ENCODE measurements at places on chromosomes 2 and 18. TPM values are rescaled to one million over a fixed set of nuclear protein-coding genes. Genes with fewer than 3 reads are reported as not detected.

DNA sequence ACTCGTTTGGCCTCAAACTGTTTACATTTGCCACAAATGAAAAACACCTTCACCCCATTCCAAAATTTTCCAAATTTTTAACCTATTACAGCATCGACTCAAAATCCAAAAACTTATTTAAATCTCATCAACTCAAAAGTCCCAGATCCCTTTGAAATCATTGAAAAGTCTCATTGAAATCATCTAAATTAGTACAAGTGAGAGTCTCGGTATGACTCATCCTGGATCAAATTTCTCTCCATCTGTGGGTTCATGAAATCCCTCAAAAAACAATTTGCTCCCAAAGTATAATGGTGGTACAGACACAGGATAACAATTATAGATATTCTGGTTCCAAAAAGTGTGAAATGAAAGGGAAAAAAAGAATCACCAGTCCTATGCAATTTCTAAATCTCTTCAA lies 65.1 kb downstream of the LRP1B start:
- DNase-seq, result no peak

Gene UCN
- total RNA-seq, result 3.2 TPM

GRCh38 chr18:8809514-8809913 lies 104.2 kb downstream of the MTCL1 start:
- no peak for DNase-seq

GRCh38 chr2:142714600-142714999 lies 162.9 kb upstream of the KYNU start:
- DNase-seq, result no peak

- no peak for DNase-seq
Measured at GRCh38 chr2:106876699-106877098, 9.3 kb downstream of the ST6GAL2 start.

DNA sequence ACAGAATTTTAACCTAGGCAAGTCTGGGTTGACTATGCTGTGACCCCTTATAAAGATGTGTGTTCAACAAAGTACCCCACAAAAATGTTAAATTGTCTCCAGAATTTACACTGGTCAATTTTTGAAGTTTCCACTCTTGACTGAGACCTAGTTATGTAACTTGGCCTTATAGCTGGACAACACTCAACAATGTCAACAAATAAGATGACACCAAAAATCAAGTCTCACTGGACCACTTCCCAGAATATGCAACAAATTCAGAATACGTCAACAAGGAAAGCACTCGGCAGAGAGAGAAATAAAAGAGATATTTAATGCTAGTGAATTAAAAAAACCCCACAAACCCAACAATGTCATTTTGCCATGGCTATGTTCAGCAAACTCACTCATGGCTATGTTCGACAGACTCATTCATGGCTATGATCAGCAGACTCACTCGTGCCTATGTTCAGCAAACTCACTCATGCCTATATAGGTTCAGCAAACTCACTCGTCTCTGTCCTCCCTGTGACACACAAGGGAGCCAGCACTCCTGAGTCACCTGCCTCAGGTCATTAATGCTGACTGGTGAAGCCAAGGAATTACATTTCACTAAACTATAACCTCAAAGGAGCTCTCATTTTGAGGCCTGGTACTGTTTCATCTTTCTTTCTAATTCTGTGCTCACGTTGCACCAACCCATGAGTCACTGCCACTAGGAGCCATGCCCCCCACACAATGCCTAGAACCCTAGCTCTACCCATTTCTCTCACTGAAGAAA lies 72.7 kb downstream of the PTPN2 start:
- no peak for DNase-seq

Measured in vagina (tissue), 2 donors.